ENCODE measurements at places on chromosomes 16 and 17.

DNA sequence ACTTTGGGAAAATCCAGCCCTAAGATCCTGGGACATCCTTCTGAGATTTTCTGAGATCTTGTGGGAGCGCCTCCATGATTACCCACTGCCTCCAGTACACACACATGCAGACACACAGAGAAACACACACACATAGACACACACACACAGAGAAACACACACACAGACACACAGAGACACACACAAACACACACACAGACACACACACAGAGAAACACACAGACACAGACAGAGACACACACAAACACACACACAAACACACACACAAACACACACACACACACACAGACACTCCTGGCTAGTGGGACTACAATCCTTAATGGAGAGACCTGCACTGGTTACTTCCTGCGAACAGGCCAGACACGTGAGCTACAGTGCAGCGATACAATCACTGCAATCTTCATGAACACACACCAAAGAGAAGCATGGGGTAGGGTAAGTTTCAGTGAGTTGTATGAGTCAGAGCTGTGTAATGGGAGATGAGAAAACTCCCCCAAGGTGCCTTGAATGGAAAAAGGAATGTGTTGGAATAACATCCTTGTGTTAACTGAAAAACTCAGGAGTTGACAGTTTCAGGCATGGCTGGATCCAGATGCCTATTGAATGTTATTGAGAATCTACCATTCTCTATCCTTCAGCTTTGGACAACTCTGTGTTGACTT is 79.5 kb downstream of the SLC6A2 start:
- no peak for DNase-seq

GRCh38 chr16:49858200-49859124 is 2.5 kb upstream of the ZNF423 start:
- DNase-seq = peak; percentile 37

- no peak for DNase-seq
These were observed 681 bp downstream of the TMEM102 start for GRCh38 chr17:7435676-7436555.

- DNase-seq = no peak
These were observed 51.4 kb downstream of the TBC1D16 start for GRCh38 chr17:79984045-79984840.

DNA sequence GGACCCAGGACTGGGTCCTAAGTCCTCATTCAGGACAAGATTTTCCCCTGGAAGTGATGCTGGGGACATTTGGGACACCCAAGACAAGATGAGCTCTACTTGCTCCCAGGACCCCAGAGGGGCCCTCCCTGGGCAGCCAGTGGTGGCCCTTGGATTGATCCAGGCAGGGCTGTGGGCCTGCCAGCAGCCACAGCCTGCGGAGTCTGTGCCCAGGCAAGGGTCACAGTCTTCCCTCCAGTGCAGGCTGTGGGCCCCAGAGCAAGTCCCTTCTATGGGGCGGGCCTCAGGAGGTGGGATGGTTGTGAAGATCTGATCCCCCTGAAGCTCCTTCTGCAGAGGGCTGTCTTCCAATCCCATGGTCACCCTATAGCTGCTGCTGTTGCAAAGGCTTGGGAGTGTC is 12.6 kb downstream of the CA7 start:
- DNase-seq = no peak

DNA sequence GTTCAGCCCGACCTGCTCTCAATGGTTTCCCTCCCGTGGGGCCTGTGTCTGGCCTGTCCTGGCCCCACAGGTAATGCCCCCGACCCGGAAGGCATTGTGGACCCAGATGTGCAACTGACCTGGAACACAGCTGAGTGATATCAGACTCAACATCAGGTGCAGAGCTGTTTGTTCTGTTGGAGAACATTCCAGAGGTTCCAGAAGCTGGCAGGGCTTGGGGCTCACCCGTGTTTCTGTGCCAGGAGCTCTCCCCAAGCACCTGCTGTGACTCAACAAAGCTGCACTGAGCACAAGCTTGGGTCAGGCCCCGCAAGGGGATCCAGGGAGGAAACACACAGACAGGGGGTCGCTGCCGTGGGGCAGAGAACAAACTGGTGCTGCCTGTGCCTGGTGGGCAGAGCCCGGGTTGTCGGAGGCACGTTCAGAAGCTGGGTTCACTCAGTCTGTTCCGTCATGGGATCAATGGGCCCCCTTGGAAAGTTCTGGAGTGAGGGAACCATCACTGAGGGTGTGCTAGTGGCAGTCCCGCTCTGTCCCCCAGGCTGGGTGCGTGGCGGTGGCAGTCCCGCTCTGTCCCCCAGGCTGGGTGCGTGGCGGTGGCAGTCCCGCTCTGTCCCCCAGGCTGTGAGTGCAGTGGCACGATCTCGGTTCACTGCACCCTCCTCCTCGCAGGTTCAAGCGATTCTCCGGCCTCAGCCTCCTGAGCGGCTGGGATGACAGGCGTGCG is 22.1 kb downstream of the HS3ST6 start:
- no peak for DNase-seq

GRCh38 chr17:55577687-55578086 is 66.4 kb upstream of the SMIM36 start:
- DNase-seq = peak; percentile 28

DNA sequence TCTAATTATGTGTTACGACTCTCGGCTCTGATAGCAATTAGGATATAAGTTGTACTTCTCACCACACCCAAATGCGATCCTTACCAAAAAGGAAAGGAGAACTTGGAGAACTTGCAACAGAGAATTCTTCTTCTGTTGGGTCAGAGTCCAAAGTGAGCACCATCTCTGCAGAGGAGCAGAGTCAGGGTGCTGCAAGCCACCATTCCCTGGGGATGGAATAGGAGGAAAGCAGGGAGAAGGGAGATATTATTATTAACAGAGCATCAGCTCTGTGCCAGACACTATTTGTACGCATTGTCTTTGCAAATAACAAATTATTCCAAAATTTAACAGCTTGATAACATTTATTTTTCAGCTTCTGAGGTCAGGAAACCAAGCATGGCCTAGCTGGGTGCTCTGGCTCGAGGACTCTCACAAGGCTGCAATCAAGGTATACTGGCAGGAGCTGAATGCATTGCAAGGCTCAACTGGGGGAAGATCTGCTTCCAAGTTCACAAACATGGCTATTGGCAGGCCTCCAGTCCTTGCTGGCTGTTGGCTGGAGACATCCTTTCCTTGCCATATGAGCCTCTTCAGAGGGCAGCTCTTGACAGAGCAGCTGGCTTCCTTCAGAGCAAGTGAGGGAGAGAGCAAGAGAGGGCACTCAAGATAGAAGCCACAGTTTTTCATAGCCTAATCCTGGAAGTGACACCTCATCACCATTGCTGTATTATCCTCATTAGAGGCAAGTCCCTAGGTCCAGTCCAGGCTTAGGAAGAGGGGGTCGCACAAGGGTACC is 296.2 kb upstream of the CDH5 start:
- peak; percentile 57 for DNase-seq

- no peak for DNase-seq
These were observed 665.6 kb upstream of the EEF2KMT start for GRCh38 chr16:5763176-5763575.

DNA sequence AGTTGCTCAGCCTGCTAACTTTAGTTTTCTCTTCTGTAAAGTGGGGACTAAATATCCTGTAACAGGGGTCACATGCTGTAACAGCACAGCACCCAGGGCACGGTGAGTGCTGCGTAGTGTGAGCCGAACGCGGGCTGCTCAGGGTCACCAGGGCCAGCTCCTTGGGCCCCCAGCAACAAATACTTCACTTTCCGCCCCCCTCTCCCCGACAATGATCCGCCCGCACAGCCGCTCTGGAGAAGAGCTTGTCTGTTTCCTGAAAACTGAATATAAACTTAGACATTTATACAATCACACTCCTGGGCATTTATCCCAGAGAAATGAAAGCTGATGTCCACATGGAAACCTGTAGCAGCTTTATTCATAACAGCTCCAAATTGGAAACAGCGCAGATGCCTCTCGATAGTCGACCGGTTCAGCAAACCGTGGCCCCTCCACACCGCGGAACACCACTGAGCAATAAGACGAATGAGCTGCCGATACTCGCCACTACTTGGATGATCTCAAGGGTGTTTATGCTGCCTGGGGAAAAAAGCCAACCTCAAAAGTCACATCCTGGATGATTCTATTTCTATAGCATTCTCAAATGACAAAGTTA is 267.2 kb downstream of the PARN start:
- peak; percentile 61 for DNase-seq

DNA sequence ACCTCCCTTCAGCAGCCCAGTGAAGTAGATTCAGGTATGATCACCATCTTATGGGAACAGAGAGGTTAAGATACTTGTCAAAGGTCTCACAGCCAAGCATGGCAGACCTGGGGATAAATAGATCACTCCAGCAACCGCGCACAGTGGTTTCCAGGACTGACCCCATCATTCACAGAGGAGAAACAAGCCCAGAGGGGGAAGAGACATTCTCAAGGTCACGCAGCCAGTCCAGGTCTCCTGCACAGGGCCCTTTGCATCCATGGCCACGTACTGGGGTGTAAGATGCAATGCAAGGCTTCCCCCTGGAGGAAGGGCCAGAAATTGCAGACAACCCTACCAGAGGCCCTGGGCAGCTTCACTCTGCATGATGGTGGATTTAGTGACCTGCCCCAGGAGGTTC is 19.9 kb downstream of the TLE7 start:
- DNase-seq = no peak
